ENCODE measurements at places on chromosomes 3 and 15. TPM values are rescaled to one million over a fixed set of nuclear protein-coding genes. Genes with fewer than 3 reads are reported as not detected.

The BSN gene
- 0.59 TPM for total RNA-seq

The IL12A gene
- not detected for total RNA-seq

DNA sequence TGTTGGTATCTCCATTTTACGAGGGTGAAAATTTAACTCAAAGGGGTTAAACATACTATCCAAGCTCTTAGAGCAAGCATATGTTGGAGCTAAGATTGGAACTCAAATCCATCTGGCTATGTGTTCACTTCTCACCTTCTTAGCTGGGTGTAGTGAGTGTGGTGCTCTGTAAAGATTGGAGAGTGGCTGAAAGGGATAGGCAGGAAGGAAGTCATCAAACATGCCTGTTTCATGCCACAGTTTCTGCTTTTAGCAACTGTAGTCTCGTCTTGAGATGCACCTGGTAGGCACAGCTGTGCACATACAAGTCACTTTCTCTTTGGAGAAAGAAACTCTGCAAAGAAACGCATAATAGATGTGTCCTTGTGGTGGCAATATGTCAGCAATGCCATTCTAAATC, 189.1 kb upstream of the MDFIC2 start:
- DNase-seq: no peak

DNA sequence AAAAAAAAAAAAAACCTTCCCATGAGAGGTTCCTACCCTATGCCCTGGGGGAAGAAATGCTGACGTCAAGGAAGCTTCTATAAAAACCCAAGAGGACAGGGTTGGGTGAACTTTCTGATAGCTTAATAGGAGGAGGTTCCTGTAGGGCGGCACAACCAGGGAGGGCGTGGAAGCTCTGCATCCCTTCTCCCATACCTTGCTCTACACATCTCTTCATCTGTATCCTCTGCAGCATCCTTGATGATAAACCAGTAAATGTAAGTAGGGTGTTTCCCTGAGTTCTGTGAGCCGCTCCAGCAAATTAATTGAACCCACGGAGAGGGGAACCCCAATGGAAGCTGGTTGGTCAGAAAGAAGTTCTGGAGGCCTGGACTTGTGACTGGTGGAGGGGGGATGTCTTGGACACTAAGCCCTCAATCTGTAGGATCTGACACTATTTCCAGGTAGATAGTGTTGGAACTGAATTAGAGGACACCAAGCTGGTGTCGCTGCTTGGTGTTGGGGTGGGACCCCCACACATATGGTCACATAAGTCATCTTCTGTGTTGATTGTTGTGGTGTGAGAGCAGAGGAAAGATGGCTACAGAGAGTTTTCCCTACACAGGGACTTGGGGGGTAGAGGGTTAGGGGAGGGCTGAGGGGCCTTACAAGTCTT, 91.5 kb downstream of the ST6GAL1 start:
- no peak for DNase-seq

All from suprapubic skin (tissue), 4 donors.